ENCODE measurements at places on chromosomes 3 and 15.
A peak's percentile ranks its signal among the peaks of the same experiment; 100 is the strongest.

GRCh38 chr3:115704661-115705338 lies 81.5 kb downstream of the GAP43 start:
- DNase-seq, result no peak

DNA sequence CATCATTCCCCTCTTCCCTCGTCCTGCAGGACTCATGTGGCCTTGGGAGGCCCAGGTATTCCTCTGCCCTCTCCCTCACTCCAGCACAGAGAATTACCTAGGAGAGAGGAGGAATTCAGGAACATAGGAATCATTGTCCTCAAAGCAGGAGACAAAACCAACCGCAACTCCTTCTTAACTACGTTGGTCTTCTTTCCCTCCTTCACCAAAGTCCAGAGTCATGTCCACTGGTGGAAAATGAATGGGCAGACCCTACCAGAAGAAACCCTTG lies 55.0 kb upstream of the SKOR1 start:
- no peak for DNase-seq

DNA sequence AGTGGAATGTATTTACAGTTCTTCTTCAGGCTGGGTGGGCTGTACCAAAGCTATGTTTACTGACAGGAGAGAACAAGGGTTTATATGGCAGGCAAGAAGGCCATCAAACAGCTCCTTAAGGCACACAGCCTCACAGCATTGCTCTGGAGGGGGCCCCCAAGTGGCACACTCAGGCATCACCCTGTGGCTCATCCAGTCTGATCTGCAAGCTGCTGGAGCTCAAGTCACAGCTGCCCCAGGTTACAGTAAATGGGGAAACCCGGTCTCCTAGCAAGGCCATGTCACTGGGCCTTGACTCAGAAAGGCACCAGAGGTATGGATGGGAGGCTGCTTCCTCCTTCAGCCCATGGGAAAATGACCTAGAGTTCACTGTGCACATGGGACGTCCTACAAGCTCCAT lies 67.5 kb downstream of the TFG start:
- DNase-seq, result no peak

DNA sequence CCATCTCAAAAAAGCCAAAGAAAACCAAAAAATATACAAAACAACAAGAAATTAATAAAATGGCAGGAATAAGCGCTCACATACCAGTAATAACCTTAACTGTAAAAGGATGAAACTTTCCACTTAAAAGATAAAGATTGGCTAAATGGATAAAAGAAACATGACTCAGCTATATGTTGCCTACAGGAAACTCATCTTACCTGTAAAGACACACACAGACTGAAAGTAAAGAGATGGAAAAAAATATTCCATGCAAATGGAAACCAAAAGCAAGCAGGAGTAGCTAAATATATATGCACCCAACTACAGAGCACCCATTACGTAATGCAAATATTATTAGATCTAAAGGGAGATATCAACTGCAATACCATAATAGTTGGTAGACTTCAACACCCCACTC lies 49.7 kb downstream of the ADAM10 start:
- no peak for DNase-seq

GRCh38 chr3:185744997-185745843 lies 79.6 kb downstream of the IGF2BP2 start:
- DNase-seq, result no peak

GRCh38 chr3:77254967-77255831 lies 215.3 kb downstream of the ROBO2 start:
- peak; percentile 24 for DNase-seq

DNA sequence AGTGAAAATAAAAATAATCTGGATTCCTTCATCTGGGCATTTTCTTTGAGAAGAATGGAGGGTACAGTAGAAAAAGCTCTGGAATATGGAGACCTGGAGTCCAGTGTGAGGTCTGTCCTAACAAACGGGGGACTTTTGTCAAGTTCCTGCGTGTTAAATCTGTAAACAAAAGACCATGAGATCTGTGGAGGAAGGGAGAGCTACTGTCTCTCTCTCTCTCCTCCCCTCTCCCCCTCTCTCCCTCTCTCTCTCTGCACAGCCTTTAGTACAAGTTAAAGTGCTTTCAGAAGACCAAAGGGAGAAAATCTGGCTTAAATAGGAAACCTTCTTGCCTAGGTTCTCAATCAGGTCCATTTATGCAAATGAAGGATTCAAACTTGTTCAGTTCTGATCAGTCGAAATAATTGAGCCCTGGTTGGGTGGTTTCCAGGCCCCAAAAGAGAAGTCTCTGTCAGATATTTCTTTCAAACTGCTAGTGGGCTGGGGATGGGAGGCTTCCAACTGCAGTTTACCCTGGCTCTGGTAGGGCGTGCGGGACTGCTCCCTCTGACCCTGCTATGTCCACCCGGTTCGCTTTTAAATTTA lies 103.7 kb downstream of the SV2B start:
- DNase-seq, result no peak

DNA sequence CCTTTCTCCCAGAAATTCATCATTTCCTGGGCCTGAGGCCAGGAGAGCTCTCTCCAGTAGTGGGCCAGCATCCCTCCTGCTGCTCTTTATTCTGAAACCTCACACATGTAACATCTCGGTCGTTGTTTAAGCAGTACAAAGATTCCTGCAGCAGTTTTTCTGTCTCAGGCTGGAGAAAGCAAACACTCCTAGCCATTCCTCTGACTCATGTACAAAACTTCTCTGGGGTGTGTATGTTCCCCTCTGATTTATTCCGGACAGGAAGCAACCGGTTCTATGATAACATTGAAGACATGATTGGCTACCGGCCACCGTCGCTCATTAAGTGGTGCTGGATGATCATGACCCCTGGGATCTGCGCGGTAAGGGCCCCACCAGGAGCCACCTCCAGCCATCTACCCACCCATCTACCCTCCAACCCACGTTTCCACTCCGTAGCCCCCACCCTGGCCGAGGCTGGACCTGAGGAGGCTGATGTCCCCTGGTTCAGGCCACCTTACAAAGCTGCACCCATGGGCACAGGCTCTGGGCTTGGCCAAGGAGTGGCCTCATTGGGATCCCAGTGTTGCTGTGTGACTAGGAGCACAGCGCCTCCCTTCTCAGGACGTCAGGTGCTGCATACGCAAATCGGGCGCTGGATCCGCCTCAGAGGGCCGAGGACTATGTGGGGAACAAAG lies 58.6 kb upstream of the SLC6A1 start:
- no peak for DNase-seq

DNA sequence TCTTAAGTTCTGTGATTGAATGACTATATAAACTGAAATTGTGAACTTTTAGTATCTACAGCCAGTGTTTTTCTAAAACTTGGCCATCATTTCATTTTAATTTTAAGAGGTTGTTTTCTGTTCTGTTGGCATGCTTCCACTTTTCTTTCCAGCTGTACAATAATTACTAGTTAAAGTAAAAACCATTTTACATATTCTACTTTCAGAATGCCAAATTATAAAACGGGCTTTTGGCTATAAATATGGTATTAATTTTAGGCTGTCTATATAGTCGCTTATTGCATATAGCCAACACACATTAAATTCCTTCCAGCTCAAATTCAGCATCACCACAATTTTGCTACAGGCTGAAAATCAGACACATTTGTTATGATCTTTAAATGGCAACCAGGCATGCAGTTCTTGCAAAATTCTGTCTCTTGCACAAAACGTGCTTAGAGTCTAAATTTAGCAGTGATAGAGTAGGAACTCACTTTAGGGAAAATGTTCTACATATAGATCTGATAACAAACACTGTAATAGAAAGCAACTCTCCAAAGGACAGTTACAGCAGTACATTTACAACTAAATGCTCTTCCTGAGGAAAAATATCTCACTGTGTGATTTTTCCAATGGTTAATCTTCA lies 81.1 kb downstream of the BTD start:
- DNase-seq, result no peak

GRCh38 chr15:59124261-59124660 lies 19.3 kb downstream of the CCNB2 start:
- DNase-seq, result no peak

DNA sequence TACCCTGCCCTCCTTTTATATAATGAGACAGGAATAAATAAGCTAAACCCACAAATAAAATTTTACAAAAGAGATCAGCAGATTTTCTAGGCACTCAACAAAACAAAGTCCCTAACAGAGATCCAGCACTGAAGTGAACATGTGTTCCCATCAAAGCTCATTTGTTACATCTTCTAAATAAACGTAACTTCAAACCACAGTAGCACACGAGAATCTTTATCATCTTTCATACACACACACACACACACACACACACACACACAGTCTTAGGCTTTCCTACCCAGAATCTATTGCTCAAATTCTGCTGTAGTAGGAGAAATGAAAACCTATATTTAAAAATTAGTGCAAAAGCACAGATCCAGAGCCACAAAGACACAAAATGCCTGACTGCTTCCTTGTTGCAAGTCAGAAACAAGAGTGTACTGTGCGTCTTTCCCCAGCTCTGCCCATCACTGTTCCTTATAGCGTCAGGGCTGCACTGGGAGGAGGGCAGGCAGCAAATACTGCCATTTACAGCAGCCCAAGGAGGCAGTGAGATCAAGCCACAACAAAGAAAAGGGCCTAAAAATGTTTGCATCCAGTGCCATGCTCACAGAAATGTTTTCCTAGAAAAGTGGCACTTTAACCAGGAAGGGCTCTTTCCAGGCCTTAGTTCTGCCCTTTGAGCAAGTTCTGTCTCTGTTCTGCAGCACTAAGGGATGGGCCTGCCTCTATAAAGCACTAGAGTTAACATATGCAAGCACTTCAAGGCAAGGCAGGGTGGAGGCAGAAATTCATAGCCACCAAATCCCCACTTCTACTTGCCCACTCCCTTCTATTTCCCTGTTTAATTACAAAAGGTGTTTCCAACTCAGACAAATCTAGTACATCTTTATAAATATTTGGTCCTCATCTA lies 6.0 kb downstream of the IP6K1 start:
- DNase-seq, result no peak

DNA sequence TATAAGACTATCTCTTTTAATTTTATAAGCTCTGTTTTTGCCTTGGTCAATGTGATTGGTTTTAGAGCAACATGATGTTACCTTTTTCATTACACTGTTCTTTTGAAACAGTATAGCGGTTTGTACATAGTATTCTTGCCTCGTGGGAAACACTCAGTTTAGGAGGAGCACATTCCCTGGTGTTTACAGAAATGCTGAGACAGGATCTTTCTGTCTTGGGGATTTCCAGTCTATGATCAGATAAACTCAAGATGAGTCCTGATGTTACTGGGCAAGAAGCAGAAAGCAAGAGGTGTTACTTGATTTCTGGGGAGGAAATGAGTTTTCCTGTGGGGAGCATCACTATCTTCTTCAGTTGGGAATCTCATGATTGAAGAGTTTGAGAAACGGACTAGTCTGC lies 2.5 kb downstream of the TMEM266 start:
- DNase-seq, result no peak

GRCh38 chr3:183460081-183461055 lies 31.9 kb upstream of the MCF2L2 start:
- DNase-seq, result no peak

GRCh38 chr3:108073764-108074431 lies 16.9 kb downstream of the CD47 start:
- no peak for DNase-seq

DNA sequence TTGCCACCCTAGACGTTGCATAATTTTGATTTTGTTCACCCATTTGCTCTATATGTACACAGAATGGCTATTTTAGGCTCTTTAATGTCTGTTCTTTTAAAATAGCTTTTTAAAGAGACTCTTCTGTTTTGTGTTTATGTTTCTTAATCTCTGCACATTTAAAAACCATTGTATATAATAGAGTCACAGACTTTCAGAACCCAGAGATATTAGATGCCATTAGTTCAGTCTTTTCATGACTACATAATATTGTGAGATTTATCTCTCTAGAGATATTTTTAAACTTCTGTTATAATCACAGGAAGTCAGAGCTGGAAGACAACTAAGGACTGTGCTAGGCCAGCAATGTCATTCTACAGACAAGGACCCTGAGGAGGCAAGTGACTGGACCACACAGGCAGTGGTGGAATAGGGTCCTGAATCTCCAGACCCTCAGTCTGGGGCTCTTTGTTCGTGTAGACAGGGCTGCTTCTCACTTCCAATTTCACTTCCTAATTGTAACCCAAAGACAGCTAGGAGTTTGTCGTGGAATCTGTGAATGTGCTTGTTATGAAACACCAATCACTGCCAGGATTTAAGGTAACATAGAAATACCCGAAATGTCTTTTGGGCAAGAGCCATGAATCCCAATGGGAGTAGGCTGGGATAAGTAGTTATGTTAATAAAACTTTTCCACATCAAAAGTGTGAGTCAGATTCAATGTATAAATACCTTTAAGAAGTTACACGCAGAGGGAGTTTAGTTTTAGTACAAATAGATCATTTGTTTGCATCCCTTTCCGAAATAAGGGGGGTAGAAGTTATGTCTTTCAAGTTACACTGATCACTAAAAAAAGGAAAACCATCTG lies 165.2 kb upstream of the ROPN1 start:
- no peak for DNase-seq

DNA sequence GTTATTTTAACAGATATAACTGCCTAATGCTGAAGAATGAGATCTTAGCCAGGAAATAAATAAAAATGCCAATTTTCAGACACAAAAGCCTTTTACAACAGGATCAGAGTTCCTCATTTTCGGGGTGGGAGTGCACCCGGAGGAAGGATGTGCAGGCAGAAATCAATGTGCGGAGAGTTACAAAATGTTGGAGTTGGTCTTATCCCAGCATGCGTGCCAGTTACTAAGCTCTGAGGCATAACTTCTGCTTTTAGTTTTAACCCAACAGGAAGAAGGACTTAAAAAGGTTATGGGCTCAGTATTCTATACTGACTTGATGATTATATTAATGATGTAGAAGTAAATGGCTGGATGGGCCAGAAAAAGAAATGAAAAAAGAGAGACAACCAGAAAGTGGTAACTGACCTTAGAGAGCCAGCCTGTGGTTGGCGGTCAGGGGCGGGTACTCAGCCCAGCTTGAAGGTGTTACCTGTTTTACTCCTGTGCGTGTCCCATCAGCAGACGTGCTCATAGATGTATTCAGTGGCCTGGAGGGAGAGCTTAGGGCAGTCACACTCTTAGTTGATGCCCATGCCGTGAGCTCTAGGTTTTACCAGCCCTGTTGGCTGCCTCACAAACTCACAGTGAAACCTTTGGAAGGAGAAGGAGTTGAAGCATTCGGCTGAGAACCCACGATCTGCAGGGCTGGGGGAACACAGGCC lies 164.7 kb downstream of the SV2B start:
- DNase-seq, result no peak

- DNase-seq, result no peak
These were observed 169.2 kb downstream of the ROBO1 start for GRCh38 chr3:79598594-79598993.

- DNase-seq, result no peak
These were observed 9.0 kb downstream of the FGD5 start for GRCh38 chr3:14827776-14828175.

GRCh38 chr3:37535526-37536432 lies 325.9 kb upstream of the CTDSPL start:
- no peak for DNase-seq

GRCh38 chr3:183862610-183863009 lies 22.1 kb downstream of the PARL start:
- no peak for DNase-seq

GRCh38 chr3:188383748-188384147 lies 229.8 kb downstream of the LPP start:
- no peak for DNase-seq

GRCh38 chr15:69592954-69593353 lies 140.3 kb downstream of the RPLP1 start:
- DNase-seq, result no peak

GRCh38 chr3:7695049-7695448 lies 806.6 kb upstream of the LMCD1 start:
- no peak for DNase-seq
